ENCODE measurements at places on chromosomes 7 and 10. TPM values are rescaled to one million over a fixed set of nuclear protein-coding genes. Genes with fewer than 3 reads are reported as not detected.

TAS2R4 gene
- total RNA-seq = 0.88 TPM

CYP2C19 gene
- 0.04 TPM for total RNA-seq

DNA sequence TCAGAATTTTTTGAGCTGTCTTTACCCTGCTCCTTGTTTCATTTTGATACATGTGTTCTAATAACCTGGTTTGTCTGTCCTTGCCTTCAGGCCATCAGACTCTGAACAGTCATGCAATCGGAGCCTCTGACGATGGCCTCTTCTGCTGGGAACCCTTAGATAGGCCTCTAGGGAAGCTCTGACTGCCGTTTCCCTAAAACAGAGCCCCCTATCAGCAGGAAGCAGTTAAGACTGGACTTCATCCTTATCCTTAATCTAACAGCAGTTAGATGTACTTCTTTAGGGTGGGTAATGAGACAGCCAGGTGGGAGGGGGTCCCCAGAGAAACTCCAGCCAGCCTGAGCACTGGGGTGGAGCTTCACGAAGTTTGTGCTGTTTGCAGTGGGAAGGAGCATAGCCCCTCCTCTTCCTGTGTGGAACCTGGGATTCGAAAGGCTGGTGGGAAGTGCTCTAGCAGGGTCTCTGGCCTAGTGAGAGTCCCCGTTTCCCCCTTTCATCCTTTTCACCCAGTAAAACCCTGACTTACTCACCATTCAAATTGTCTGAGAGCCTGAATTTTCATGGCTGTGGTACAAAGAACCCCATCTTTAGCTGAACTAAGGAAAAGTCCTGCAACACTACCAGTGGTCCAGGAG is 28.4 kb upstream of the SORCS3 start:
- no peak for DNase-seq
- H3K27ac ChIP-seq = no peak overlapping the region
- H3K36me3 ChIP-seq = no peaks in the 10 kb centered on the region

DNA sequence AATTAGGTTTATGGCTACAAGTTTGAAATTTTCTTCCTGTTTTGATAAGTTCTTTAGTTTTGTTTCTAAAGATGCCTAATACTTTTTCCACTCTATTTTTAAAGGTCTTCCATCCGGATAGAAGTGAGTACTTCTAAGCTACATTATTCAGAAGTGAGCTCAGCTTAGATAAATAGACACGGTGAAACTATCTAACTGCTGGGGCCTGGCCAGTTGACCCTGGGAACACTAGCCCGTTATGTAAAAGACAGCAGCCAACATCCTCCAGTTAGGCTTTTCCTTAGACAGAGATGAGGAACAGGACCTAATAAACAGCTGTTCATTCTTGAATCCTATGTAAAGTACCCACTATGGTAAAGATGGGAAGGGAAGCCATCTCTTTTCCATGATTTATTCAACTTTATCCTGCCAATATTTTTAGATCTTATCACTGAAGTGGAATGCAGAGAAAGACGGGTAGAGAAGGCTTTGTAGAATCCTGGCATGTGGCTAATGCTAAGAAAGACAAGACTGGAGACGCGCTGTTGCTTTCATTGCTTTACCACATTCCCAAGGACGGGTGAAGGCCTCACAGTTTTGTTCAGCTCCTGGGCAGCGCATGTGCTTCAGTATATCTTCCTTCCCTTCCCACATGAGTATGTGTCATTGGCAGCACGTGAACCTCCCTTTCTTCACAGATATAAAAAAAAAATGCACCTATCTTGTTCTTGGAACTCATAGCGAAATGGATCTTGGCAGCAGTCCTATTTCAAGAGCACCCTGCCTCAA is 340.0 kb upstream of the MEOX2 start:
- DNase-seq = no peak
- H3K27me3 ChIP-seq = no peaks in the 10 kb centered on the region
- H3K4me1 ChIP-seq = no peaks in the 10 kb centered on the region
- no peak overlapping the region for H3K27ac ChIP-seq

- DNase-seq = no peak
- no peaks in the 10 kb centered on the region for H3K27me3 ChIP-seq
- H3K27ac ChIP-seq = no peak overlapping the region
- H3K4me3 ChIP-seq = no peak overlapping the region
- no peaks in the 10 kb centered on the region for H3K36me3 ChIP-seq
These were observed 32.3 kb downstream of the PYROXD2 start for GRCh38 chr10:98382691-98383101.

DNA sequence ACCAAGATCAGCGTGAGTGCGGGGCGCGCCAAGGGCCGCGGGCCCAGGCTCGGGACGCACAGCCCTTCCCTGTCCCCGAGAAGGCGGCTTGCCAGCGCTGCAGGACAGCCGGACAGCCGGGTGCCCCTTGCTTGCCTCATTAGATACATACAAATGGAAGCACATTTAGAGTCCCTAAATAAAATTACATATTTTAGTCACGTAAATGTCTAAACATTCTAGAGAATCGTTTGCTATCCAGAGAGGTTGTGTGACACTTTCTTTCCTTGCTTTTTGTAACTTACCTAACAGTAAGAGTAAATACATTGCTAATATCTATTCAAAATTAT is 4.8 kb downstream of the VSTM2A start:
- H3K27ac ChIP-seq = no peak overlapping the region
- no peaks in the 10 kb centered on the region for H3K4me1 ChIP-seq
- no peaks in the 10 kb centered on the region for H3K36me3 ChIP-seq
- peaks cover 15% of the 10 kb centered on the region for H3K27me3 ChIP-seq

Measured in pancreas (tissue), 10 donors.